NCI-H1930 (cell line): ENCODE measurements at places on chromosomes 3 and 15.

GRCh38 chr3:150074277-150074676, 103.6 kb upstream of the PFN2 start:
- DNase-seq, result no peak

- no peak for DNase-seq
Measured at GRCh38 chr15:101193806-101194545, 57.9 kb downstream of the CHSY1 start.

GRCh38 chr3:73855813-73856212, 231.1 kb upstream of the PDZRN3 start:
- no peak for DNase-seq

GRCh38 chr3:150899141-150899540, 6.1 kb downstream of the MINDY4B start:
- DNase-seq, result no peak

- DNase-seq, result no peak
Measured at GRCh38 chr15:85826756-85827515, 32.2 kb upstream of the KLHL25 start.

- DNase-seq, result no peak
Measured at GRCh38 chr3:46675426-46675825, 18.1 kb downstream of the ALS2CL start.

DNA sequence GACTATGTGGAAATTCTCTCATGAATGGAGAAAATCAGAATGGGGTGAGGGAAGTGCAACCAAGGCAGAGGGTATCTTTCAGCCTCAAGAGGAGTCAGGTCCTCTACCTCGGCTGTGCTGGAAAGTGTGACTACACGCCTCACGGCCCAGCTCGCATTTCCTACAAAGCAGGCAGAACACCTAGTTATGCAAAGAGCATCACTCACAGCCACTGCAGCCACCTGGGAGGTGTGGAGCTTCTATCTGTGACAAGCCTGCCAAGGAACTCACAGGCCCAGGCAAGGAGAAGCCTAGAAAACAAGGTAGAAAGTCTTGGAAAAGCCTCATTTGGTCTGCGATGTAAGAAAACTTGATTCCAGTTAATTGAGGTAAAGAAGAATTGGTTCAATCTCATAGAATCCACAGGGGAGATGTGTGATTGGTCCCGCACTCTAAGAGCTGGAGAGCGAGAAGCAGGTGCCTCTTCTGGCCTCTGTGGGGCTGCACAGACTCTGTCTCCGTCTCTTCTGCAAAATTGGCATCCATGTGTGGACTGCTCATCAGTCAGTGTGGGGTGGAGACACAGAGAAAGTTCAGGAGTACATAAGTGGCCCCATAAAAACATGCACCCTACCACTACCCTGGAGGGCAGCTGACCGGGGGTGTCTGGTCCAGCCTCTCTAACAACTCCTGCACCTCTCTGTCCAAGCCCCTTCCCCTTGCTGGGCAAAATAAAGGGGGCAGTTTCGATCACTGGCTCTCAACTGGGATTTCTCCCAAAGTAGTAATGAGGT, 76.8 kb downstream of the TAMM41 start:
- no peak for DNase-seq

DNA sequence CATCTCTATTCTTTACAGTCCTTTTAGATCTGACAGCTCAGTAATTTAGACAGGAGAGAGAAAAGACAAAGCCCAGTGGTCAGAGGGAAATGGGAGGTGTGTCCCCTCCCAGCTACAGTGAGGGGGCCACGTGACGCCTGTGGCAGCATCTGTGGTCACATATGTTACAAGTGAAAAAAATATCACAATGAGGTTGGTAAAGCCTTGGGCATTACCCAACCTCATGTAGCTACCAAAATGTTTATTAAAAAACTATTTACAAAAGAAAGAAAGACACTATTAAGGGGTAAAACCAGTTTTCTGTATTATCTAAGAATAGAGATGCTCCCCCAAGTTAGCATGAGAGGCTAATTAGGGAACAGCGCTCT, 42.9 kb upstream of the PLCL2 start:
- DNase-seq, result no peak

- no peak for DNase-seq
Measured at GRCh38 chr15:59294574-59295260, 78.0 kb downstream of the MYO1E start.
